Stimulated activated CD4-positive, alpha-beta T cell treated with anti-CD3 and anti-CD28 coated beads, Interleukin-15, amount 100 ng/mL, for 1 hour (primary cell): ENCODE measurements at places on chromosomes 11 and 22.

DNA sequence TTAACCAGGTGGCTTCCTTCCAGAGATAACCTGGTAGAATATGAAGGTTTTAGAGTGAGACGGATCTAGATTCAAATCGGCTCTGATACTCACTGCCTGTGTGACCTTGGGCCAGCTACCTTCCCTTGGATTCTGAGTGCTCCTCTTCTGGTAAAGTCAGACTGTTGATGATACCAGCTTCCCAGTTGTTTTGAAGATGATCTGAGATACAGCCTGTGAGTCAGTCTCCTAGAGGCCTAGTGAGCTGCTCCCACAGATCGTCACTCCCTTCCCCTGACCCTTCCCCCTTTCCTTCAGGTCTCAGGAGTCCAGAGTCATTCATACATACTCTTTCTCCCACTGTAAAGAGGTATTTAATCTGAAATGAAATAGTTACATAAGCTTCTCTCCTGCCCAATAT, 207.8 kb downstream of the GRIK4 start:
- no peak for DNase-seq

GRCh38 chr11:73579641-73580434, 18.1 kb downstream of the FAM168A start:
- no peak for DNase-seq

DNA sequence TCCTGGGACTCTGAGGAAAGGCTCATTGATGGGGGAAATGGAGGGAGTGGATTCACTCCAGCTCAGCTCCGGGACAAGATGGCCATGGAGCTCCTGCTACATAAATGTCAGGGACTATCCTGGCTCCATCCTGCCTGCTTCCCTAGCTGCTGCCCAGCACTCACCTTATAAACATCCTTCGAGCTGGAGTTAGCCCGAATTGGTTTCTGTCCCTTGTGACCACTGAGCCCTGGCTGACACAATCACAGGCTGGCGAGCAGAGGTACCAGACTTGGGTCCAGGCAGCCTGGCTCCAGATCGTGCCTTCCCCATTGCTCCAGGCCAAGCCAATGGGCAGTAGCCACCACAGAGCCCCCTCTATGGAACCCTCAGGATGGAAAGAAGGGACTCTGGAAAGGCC, 77.6 kb downstream of the FDX1 start:
- no peak for DNase-seq

GRCh38 chr22:40966726-40967085, 15.5 kb downstream of the RBX1 start:
- DNase-seq = no peak

GRCh38 chr11:120712014-120712413, 200.5 kb downstream of the GRIK4 start:
- no peak for DNase-seq

DNA sequence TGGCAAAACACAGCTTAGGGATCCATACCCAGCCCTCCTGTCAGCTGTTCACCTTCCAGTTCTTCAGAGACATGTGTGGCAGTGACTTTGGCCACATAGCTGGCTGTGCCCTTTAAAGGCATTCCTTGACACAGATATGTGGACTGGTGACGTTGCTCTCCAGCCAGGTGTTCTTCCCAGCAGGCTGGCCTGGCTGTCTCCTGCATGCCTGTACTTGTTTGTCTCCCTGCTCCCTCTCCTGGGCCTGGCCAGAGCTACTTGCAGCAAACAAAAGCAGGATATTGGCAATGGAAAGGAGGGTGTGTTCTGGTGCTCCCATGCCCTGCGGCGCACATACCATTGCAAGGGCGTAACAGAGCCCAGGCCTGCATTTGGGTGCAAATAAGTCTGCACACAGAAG, 38.3 kb downstream of the PIK3IP1 start:
- DNase-seq = no peak

- DNase-seq = no peak
These were observed 393.0 kb upstream of the KIRREL3 start for GRCh38 chr11:127393460-127393997.

DNA sequence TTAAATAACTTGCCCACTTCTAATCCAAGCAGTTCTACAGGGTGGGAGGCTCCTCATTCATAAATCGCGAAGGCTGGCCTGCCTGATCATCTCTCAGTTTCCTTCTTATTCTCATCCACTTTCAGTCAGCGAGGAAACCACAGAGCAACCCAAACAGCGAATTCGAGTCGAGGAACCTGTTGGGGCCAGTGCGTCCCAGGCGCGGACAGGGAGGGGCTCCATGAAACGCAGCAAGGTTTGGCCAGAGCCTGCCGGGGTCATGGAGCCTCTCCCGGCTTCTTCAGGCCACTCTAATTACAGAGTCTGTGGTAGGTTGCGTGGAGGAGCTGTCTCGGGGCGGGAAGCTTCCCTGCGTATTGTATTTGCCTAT, 741 bp upstream of the NAV2 start:
- no peak for DNase-seq

GRCh38 chr22:30347255-30347892, 9.3 kb downstream of the SF3A1 start:
- DNase-seq = no peak

GRCh38 chr22:24937114-24937513, 9.4 kb downstream of the LHFPL7 start:
- DNase-seq = no peak

DNA sequence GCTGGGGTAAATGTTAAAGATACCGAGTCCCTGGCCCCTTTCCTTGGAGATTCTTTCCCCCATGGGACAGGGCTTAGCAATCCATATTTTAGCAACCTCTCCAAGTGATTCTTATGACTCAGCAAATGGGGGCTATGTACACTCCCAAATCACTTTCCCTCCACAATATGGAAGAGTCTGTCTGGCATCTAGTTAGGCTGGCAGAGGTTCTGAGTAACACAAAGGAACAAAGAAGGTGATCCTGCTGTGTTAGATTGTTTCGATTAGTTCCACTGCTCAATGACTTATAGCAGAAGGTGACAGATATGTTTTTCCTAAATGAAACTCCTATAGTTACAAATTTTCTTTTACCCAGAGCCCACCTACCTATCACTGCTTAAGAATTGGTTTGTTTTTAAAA, 154.0 kb upstream of the SYT13 start:
- DNase-seq = no peak

DNA sequence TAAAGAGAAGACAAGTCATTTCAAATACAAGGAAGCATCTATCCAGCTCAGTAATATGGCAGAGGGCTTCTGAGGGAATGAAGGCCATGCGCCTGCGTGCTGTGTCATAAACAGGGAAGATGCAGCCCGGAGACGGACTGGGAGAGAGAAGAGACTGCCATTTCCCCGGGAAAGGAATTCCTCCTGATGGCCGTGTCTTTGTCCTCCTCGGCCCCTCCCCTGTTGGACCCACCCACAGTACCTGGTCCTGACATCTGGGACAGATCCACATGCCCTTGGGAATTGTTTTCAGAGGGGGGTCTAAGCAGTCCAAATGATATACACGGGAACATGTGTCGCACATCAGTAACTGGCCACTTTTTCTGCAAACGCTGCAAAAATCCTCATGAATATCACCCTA, 15.5 kb downstream of the LARGE2 start:
- DNase-seq = no peak

DNA sequence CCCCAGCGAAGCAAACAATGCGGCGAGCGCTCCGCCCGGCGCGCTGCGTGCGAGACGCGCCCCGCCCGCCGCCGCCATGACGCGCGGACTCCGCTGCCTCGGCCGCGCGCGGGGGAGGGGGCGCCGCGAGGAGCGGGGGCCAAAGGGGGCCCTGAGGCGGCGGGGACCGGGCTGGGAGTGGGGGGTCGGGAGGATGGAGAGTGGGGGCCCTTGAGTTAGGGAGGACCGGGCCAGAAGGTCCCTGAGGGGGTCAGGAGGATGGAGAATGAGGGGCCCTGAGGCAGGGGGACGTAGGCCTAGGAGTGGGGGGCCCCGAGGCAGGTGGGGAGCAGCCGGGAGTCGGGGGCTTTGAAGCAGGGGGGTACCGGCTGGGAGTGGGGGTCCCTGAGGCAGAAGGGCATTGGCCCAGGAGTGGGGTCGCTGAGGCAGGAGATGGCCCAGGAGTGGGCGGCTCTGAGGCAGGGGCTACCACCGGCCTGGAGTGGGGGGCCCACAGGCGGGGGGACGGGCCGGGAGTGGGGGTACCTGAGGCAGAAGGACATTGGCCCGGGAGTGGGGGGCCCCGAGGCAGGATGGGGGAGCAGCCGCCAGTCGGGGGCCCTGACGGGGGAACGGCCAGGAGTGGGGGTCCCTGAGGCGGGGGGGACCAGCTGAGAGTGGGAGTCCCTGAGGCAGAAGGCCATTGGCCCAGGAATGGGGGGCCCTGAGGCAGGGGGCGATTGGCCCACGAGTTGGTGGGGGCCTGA, at the start of gene BRD1:
Gene BRD1 (minus strand): TSS at position 21 of the 746 bp plus-strand sequence. CDS start 3,556 bp downstream, outside the sequence.
- no peak for DNase-seq

DNA sequence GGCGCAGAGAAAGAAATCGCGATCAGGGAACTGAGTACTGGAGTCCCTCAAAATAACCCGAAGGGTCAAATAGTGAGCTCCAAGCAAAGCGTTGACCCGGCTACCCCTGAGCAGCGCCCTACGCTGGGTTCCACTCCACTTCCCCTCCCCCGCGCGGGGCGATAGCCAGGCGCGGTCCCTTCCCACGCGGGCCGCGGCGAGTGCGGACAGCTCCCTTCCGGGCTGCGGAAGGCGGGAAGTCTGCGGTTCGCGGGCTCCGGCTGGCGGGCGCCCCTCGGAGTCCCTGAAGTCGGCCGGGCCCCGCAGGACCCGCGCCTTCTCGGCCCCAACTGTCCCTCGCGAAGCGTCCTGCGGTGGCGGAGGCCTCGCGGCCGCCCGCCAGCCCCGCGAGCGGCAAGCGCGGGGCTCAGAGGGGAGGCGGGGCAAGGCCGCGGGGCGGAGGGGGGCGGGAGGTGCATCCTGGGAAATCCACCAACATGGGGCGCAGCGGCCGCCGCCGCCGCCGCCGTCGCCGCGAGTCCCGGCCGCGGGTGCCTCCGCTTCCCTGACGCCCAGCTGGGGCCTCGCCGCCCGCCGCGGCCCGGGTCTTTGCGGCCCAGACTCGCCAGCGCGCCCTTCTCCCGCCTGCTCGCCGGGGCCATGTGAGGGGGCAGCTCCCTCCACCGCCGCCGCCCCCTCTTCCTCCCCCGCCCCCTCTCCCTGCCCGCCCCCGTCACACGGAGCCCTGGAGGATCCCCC, at the start of gene QSER1:
Gene QSER1 (plus strand): TSS at position 457 of the 738 bp plus-strand sequence. CDS start 315 bp downstream, outside the sequence.
- peak; percentile 42 for DNase-seq

DNA sequence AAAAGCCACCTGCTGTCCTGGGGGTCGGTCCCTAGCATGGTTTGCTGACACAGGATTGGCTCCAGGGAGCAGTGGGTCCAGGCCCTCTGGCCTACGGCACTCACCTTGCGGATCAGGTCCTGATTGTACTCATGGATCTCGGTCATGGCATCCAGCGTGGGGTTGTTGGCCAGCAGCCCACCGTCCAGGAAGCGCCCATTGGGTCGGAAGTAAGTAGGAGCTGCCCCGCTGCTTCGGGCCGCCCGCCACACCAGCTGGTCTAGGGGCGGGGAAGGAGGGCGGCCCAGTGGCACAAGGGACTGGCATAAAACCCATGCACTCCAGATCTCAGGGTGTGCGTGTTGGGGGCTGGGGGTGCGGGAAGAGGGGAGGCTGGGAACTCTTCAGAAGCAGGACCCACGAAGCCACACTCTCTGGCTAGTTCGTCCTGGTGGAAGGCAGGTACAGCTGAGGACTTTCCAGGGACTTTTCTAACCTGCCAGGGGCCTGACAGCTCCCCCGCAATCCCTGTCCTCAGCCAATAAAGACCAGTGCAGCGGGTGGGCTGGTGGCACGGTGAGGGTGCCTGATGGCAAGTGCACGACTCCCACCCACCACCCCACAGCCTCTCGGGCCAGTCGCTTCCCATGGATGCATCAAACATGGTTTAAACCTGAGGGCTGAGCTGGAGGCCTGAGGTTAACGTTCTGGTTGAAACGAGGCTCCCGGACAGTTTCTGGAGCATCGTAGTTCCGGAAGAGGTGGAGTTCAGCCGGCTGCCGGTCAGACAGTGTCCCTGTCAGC, 5.1 kb upstream of the BAIAP2L2 start:
- DNase-seq = no peak

GRCh38 chr11:44693654-44694119, 33.1 kb upstream of the TSPAN18 start:
- no peak for DNase-seq

GRCh38 chr11:10400856-10401255, 54.2 kb upstream of the AMPD3 start:
- no peak for DNase-seq
